ENCODE measurements at places on chromosomes 3 and 15. TPM values are rescaled to one million over a fixed set of nuclear protein-coding genes. Genes with fewer than 3 reads are reported as not detected.

GRCh38 chr15:45183511-45183910, 4.3 kb downstream of the SHF start:
- H3K4me3 ChIP-seq: no peak overlapping the region
- no peak for DNase-seq
- peaks cover 39% of the 10 kb centered on the region for H3K4me1 ChIP-seq
- H3K36me3 ChIP-seq: no peaks in the 10 kb centered on the region
- H3K27me3 ChIP-seq: peaks cover 14% of the 10 kb centered on the region

The BCL2A1 gene
- 0.87 TPM for total RNA-seq

DNA sequence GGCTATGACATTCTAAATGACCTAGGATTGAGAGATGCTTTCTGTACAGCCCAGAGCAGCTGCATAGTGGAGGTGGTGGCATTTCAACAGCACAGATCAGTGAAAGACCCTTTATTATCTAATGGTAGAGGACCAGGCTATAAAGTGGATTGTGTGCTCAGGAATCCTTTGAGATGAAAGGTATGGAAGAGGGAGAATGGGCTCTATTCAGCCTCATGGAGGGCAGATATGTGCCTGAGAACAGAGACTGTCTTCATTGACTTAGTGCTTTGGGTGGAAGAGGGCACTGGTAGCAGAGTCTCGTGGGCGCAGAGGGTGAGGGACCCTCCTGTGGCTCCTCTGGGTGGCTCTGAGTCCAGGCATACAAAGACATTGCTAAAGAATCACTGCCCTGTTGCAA, 130.0 kb upstream of the SLC24A5 start:
- H3K4me3 ChIP-seq: no peak overlapping the region
- no peak for DNase-seq
- H3K27me3 ChIP-seq: no peaks in the 10 kb centered on the region
- H3K36me3 ChIP-seq: no peaks in the 10 kb centered on the region
- no peak overlapping the region for H3K27ac ChIP-seq

DNA sequence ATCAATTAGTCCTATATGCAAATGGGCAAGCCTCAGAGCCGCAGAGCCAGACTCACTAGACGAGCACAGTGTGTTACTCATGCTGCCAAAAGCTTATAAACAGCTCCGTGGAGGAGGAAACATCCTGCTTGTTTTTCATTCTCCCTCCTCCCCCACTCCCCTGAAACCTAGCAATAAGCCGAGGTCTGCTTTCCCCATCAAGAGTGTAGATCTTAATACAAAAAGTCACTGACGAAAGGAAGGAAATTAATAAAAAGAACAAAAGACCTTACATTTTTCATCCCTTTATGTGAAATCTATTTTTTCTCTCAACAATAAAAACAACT, 88.5 kb downstream of the XXYLT1 start:
- H3K36me3 ChIP-seq: no peaks in the 10 kb centered on the region
- peak overlapping the region; percentile 19 for H3K27ac ChIP-seq
- H3K27me3 ChIP-seq: no peaks in the 10 kb centered on the region
- H3K4me3 ChIP-seq: no peak overlapping the region
- peak; percentile 76 for DNase-seq

DNA sequence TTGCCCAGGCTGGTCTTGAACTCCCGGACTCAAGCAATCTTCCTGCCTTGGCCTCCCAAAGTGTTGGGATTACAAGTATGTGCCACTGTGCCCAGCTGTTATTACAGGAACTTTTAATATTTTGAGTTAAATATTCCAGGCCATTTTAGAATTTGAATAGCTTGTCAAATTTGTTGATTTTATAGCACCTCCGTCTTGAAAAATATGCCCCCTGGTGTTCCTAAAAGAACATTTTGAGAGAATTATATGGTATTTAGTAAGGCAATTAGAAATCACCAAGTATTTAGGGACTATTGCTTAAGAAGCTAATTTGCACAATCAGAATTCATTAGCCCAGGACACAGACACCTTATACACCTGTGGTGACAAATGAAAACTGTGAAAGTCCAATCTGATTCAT, 23.7 kb downstream of the PDE8A start:
- H3K27me3 ChIP-seq: no peaks in the 10 kb centered on the region
- no peak overlapping the region for H3K4me3 ChIP-seq
- peaks cover 51% of the 10 kb centered on the region for H3K4me1 ChIP-seq
- H3K27ac ChIP-seq: no peak overlapping the region
- no peak for DNase-seq

The SLC12A1 gene
- 0.92 TPM for total RNA-seq

DNA sequence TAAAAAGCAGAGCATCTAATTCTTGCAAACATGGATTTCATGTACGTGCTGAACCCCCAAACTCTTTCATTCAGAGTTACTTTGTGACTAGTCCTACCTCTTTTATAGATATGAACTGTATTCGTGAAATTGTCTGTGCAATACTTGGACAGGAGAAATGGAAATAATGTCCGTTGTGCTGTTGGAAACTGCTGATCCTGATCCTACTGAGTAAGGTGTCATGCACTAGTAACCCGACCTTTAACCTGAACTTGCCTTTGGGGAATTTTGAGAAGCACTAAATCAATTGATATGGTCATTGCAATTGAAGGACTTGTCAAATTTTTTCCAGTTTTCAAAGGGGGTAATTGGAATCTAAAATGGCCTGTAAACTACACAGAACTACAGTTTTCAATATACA, 856.4 kb downstream of the ROBO1 start:
- no peaks in the 10 kb centered on the region for H3K27me3 ChIP-seq
- H3K4me1 ChIP-seq: no peaks in the 10 kb centered on the region
- no peak for DNase-seq
- no peak overlapping the region for H3K27ac ChIP-seq
- no peaks in the 10 kb centered on the region for H3K36me3 ChIP-seq
- H3K4me3 ChIP-seq: no peak overlapping the region

DNA sequence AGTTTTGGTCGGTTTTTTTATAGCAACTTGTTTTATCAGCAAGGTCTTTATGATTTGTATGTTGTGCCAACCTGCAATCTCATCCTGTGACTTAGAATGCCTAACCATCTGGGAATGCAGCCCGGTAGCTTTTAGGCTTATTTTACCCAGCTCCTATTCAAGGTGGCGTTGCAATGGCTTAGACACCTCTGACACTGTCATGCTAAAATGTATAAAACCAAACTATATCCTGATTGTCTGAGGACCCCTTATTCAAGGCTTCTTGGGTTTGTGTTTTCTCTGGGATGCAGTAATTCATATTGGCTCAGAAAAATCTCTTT, 209.0 kb upstream of the ALCAM start:
- no peak for DNase-seq
- no peak overlapping the region for H3K4me3 ChIP-seq
- H3K4me1 ChIP-seq: no peaks in the 10 kb centered on the region
- H3K27ac ChIP-seq: no peak overlapping the region
- no peaks in the 10 kb centered on the region for H3K36me3 ChIP-seq

DNA sequence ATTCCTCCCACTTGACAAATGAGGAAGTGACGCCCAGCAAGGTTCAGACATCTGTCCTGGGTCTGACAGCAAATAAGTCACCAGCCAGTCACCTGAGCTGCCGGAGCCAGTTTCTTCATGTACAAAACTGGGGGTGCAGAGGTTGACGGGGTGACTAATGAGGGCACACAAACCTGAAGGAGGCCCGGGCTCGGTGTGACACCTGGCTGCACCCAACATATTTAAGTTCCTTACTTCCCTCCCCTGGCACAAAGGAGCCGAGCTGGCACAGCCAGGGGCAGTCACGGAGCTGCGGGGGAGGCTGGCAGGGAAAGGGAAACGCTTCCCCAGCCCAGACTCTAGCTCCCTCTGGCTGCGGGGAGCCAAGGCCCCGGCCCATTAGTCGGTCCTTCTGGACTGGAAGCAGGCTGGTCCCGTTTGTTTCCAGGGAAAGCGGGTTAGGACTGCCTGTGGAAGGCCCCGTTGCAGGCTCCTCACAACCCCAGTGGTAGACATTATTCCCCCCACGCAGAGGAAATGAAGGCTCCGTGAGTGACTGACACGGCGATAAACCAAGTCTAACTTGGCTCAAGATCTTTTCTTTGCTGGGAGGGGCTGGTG, 2.3 kb downstream of the FBXL22 start:
- H3K4me1 ChIP-seq: peaks cover 32% of the 10 kb centered on the region
- peak overlapping the region; percentile 95 for H3K27ac ChIP-seq
- no peaks in the 10 kb centered on the region for H3K27me3 ChIP-seq

DNA sequence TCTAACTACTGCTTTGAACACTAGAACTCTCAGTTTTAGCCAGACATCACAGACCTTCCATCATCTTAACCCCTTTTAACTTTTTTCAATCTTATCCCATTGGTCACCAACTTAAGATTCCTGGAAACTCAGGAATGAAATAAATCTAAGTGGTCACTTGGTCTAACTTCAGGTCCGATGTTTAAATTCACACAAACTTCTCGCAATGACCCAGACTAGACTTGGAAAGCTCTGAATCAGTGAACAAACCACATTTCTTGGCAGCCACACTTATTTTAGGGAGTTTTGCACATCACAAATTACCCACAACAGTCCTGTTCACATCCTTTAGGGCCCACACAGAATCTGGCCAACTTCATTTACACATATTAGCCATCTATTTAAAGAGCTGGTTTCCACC, 118.9 kb downstream of the MAGI1 start:
- peaks cover 9% of the 10 kb centered on the region for H3K4me1 ChIP-seq
- no peaks in the 10 kb centered on the region for H3K27me3 ChIP-seq
- H3K4me3 ChIP-seq: no peak overlapping the region
- no peak overlapping the region for H3K27ac ChIP-seq

The COL6A6 gene
- total RNA-seq: not detected

DNA sequence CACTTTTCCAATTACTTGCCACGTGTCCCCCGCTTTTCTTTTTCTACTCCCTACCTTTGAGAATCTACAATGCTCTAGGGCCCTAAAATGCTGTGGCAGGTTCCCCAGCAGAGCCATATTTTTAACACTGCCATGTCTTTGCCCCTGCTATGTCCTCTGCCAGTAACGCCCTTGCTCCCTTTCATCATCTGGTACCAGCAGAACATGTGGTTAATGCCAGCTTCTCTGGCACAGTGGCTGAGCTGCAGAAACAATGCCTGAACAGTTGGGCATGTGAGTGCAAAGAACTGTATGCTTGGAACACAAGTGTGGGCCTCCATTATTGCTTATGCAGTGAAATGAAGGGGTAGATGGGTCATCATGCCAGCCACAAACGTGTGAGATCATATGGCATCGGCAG, 287.6 kb downstream of the NEK10 start:
- H3K27me3 ChIP-seq: no peaks in the 10 kb centered on the region
- H3K4me3 ChIP-seq: no peak overlapping the region
- no peak overlapping the region for H3K27ac ChIP-seq
- H3K4me1 ChIP-seq: peaks cover 9% of the 10 kb centered on the region
- no peak for DNase-seq
- H3K36me3 ChIP-seq: no peaks in the 10 kb centered on the region

- DNase-seq: no peak
- no peaks in the 10 kb centered on the region for H3K4me1 ChIP-seq
- no peaks in the 10 kb centered on the region for H3K27me3 ChIP-seq
- H3K36me3 ChIP-seq: no peaks in the 10 kb centered on the region
- H3K4me3 ChIP-seq: no peak overlapping the region
Observed at GRCh38 chr3:26347150-26347549, 275.4 kb upstream of the LRRC3B start.

GRCh38 chr3:152104847-152105415, 163.8 kb upstream of the MBNL1 start:
- no peaks in the 10 kb centered on the region for H3K36me3 ChIP-seq
- no peak overlapping the region for H3K27ac ChIP-seq
- DNase-seq: no peak
- H3K4me3 ChIP-seq: no peak overlapping the region

The KBTBD13 gene
- not detected for total RNA-seq

DNA sequence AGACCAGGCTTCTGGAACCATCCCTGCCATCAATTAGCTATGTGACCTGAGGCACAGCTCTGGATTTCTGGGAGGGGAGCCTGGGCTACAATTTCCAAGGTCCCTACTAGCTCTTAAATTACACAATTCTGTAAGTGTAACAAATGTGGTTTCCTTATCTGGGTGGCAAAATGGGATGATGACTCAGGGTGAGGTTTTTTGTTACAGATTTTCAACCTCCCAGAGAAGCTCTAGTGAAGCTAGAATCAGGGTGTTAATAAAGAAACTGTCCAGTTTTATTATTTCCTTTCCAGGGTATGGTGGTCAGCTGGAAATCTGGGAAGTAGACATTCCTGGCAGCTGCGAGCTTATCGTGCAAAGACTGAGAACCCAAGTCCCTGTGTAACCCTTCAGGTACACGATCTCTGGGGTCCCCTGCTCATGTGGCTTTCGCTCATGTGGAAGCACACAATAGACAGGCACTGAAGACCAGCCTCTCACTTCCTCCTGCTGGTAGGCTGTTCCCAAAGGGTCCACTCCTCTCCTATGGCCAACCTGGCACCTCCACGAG, 7.3 kb downstream of the RAB27A start:
- DNase-seq: no peak
- no peaks in the 10 kb centered on the region for H3K27me3 ChIP-seq
- peak overlapping the region; percentile 7 for H3K4me3 ChIP-seq
- peaks cover 87% of the 10 kb centered on the region for H3K4me1 ChIP-seq
- peak overlapping the region; percentile 77 for H3K27ac ChIP-seq

DNA sequence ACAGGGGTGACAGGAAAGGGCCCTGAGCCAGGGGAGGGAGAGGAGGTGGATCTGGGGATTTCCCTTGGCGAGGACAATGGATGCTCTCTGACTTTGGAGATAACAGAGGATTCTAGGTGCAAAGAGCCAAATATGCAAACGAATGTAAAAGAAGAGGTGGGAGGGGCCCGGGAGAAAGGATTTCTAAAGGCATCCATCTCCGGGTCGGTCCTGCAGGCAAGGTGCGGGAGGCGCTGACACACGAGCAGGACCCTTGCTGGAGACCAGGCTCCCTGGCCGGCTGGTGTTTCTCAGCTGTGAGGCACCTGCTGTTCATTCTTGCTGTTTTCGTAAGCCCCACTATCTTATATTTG, 115.2 kb upstream of the TLE3 start:
- H3K27me3 ChIP-seq: no peaks in the 10 kb centered on the region
- no peak overlapping the region for H3K4me3 ChIP-seq

DNA sequence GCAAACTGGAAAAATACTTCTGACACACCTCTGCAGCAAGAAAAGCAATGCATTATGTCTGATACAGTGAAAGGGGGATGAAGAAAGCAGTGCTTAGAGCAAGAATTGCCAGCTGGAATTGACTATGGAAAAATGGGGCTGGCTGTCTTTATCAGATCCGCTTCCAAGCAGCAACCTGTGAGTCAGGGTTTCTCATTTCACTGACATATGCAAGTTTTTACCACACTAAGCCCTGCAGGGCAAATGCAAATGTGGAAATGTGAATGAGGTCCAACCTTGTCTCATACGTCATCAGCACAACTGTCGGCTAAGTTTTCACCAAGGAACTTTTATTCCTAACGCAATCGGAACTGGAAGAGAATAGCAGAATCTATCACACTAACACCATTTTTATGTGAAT, 172.5 kb upstream of the GADL1 start:
- no peak overlapping the region for H3K4me3 ChIP-seq
- no peaks in the 10 kb centered on the region for H3K27me3 ChIP-seq
- DNase-seq: no peak
- H3K27ac ChIP-seq: no peak overlapping the region

- H3K36me3 ChIP-seq: no peaks in the 10 kb centered on the region
- peaks cover 17% of the 10 kb centered on the region for H3K27me3 ChIP-seq
- H3K4me3 ChIP-seq: no peak overlapping the region
- no peak overlapping the region for H3K27ac ChIP-seq
- H3K4me1 ChIP-seq: peaks cover 26% of the 10 kb centered on the region
Observed at GRCh38 chr15:89822951-89823711, 8.5 kb upstream of the ANPEP start.

The DOCK3 gene
- 0.72 TPM for total RNA-seq

The FAM81A gene
- total RNA-seq: 5.4 TPM

- peak; percentile 32 for DNase-seq
- no peaks in the 10 kb centered on the region for H3K36me3 ChIP-seq
- H3K4me1 ChIP-seq: peaks cover 4% of the 10 kb centered on the region
- no peak overlapping the region for H3K27ac ChIP-seq
- no peak overlapping the region for H3K4me3 ChIP-seq
Observed at GRCh38 chr3:113057117-113057516, 66.3 kb downstream of the GTPBP8 start.
